Bladder microvascular endothelial cell (primary cell): ENCODE measurements at places on chromosomes 2 and 18. TPM values are rescaled to one million over a fixed set of nuclear protein-coding genes. Genes with fewer than 3 reads are reported as not detected.

The TCF23 gene
- not detected in 2 replicates for total RNA-seq

The C2orf66 gene
- 0.06 TPM in 1 of 2 replicates, not detected in the other for total RNA-seq

The SLC66A3 gene
- total RNA-seq, result 24.4 and 25.3 TPM in 2 replicates

The VWA3B gene
- total RNA-seq, result not detected in 2 replicates

The HOXD12 gene
- total RNA-seq, result not detected in 2 replicates

The GAL3ST2 gene
- total RNA-seq, result not detected in 2 replicates

The TRABD2A gene
- total RNA-seq, result 0.32 and 0.38 TPM in 2 replicates

The RNU2-63P gene
- total RNA-seq, result 14.6 and 238 TPM in 2 replicates

The SERPINB2 gene
- total RNA-seq, result 0.13 and 0.16 TPM in 2 replicates

The PTPRM gene
- total RNA-seq, result 75.0 and 118 TPM in 2 replicates
